ENCODE measurements at places on chromosomes 12 and 14.

- no peak overlapping the region for H3K4me3 ChIP-seq
- H3K27ac ChIP-seq, result no peak overlapping the region
- DNase-seq, result no peak
- H3K4me1 ChIP-seq, result no peaks in the 10 kb centered on the region
- no peaks in the 10 kb centered on the region for H3K27me3 ChIP-seq
Observed at GRCh38 chr12:25455696-25456095, 97.4 kb downstream of the LMNTD1 start.

DNA sequence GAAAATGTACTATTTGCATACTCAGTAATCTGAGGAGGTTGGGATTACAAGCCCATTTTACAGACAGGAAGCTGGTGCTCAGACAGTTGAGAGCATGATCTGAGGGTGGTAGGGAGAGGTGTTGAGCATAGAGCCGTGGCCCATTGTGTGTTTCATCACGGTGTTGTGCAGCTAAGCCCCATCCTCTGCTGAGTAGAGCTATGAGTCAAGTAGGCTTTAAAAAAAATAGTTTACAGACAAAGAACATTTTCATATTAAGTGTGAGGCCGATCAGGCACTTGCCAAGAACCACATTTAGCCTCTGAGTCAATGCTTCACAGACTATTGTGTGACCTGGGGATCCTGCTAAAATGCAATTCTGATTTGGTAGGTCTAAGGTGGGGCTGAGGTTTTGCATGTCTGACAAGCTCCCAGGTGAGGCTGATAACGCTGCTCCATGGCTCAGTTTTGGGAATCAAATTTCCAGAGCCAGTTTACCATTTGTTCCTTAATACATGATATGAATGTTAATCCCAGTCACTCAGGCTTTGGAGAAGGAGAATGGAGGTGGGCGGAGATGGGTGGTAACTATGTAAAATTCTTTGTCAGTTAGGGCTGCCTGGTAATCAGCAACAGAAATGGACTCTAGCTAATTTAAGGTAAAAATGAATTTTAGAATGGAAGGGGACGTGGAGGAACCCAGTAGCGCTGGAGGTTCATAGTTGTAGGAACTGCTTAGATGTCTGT lies 22.2 kb downstream of the ZNF664 start:
- DNase-seq, result no peak
- H3K4me1 ChIP-seq, result peaks cover 23% of the 10 kb centered on the region
- H3K27ac ChIP-seq, result no peak overlapping the region

DNA sequence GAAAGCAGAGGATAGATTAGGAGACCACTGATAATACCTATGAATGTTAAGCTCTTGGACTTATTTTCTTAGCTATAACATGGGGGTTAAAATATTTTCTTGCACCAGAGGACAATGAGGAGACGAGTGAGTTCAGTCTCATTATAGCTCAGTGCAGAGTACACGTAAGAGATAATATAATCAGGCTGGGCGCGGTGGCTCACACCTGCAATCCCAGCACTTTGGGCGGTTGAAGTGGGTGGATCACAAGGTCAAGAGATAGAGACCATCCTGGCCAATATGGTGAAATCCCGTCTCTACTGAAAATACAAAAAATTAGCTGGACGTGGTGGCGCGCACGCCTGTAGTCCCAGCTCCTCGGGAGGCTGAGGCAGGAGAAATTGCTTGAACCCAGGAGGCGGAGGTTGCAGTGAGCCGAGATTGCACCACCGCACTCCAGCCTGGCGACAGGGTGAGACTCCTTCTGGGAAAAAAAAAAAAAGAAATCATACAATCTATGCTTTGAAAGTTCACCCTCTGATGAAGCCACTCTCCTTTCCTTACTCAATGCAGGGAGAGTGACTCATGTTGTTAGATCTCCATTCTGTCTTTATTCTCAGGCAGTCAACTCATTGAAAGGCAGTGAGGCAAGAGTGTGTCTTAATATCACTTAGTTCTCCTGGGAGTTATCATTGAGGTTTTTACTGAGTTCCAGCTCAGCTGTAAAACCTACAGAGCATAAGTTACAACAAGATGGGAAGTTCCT lies 134.2 kb downstream of the SYNE2 start:
- no peaks in the 10 kb centered on the region for H3K4me1 ChIP-seq
- no peaks in the 10 kb centered on the region for H3K27me3 ChIP-seq
- DNase-seq, result no peak
- no peak overlapping the region for H3K4me3 ChIP-seq
- H3K36me3 ChIP-seq, result no peaks in the 10 kb centered on the region

- no peak overlapping the region for H3K27ac ChIP-seq
- peak; percentile 16 for DNase-seq
- H3K27me3 ChIP-seq, result no peaks in the 10 kb centered on the region
- H3K4me1 ChIP-seq, result no peaks in the 10 kb centered on the region
Observed at GRCh38 chr12:67220065-67220464, 49.1 kb upstream of the CAND1 start.

- H3K4me1 ChIP-seq, result peaks cover 52% of the 10 kb centered on the region
- DNase-seq, result peak; percentile 80
- H3K4me3 ChIP-seq, result no peak overlapping the region
- H3K27ac ChIP-seq, result peak overlapping the region; percentile 65
- no peaks in the 10 kb centered on the region for H3K27me3 ChIP-seq
Observed at GRCh38 chr12:104669089-104669721, 212.5 kb downstream of the CHST11 start.

- no peaks in the 10 kb centered on the region for H3K27me3 ChIP-seq
- no peak for DNase-seq
- H3K36me3 ChIP-seq, result no peaks in the 10 kb centered on the region
- H3K27ac ChIP-seq, result no peak overlapping the region
Observed at GRCh38 chr14:94180655-94181271, 6.6 kb downstream of the PPP4R4 start.

DNA sequence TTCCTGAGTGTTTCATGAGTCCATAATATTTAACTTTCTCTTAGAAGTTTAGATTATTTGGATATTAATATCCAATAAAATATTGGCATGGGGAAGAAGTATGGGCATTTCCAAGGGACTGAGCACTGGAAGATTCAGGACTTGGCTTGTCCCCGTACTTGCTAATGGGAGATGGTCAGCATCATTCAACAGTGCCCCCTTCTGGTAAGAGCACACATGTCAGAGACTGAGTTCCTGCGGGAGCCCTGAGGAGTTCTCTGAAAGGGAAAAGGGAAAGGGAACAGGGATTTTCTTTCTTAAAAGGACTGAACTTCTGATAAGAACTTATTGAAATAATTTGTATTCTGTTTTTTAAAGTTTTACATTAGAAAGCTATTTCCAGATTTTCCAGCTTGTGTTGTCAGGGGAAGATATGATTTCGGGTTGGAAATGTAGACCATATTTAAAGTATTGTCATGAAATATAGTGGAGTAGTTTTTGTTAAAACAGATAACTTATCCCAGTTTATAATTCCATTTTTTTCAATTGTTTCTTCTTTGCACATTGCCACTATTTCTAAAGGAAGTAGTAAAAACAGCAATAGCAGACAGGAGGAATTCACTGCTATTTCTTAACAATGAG lies 59.8 kb upstream of the C12orf71 start:
- DNase-seq, result peak; percentile 49
- no peaks in the 10 kb centered on the region for H3K36me3 ChIP-seq

DNA sequence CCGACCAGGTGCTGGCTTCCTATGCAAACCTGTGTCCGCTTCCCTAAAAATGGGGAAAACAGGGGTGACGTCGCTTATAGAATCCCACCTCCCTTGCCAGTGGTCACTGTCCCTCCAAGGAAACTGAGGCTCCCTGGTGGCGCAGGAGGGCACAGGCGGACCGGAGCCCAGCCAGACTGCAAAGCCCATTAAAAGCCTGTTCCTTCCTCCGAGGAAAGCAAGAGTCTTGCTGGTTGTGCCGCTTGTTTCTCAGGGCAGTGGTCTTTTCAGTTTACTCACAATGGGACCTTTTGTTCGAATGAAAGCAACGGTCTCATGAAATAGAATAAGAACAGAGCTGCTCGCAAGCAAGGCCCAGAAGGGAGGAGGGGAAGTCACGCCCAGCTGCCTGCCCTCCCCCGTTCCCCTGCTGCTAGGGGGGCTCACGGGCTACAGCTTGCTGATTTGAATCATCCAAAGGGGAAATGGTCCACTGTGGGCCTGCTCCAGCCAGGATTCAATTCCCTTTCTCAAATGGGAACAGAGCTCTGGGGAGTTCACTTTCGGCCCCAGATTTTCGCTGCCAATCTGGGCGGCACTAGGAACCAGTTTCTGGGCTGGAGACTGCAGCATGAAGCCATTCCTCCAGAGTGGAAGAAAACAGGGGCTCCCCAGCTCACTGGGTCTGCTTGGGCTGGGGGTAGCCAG lies 4.6 kb upstream of the SELPLG start:
- no peak overlapping the region for H3K4me3 ChIP-seq
- peaks cover 7% of the 10 kb centered on the region for H3K4me1 ChIP-seq
- H3K27ac ChIP-seq, result no peak overlapping the region
- no peak for DNase-seq

GRCh38 chr12:70043490-70044138 lies 199.6 kb upstream of the CNOT2 start:
- no peaks in the 10 kb centered on the region for H3K4me1 ChIP-seq
- H3K4me3 ChIP-seq, result no peak overlapping the region
- no peak overlapping the region for H3K27ac ChIP-seq
- H3K27me3 ChIP-seq, result no peaks in the 10 kb centered on the region
- no peaks in the 10 kb centered on the region for H3K36me3 ChIP-seq
- DNase-seq, result no peak

GRCh38 chr12:95446506-95446900 lies 27.4 kb upstream of the METAP2 start:
- DNase-seq, result peak; percentile 10
- H3K27me3 ChIP-seq, result no peaks in the 10 kb centered on the region
- H3K36me3 ChIP-seq, result no peaks in the 10 kb centered on the region
- H3K27ac ChIP-seq, result no peak overlapping the region

DNA sequence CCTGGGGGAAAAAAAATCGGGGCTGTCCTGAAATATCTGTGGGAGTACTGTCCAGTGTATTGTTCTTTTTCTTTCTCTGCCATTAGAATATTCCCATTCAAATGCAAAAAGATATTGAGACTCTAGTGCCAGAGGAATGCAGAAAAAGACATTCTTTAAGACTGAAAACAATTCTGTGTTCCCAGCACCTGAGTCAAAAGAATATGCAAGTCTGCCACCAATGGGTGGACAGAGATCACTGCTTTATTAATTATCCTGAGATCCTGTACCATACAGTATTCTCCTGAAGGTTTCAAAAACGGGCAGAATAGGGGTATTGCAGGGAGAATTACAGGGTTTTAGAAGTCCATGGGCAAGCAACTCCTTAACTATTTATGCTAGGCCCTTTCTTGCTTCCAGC lies 361.8 kb downstream of the C12orf50 start:
- H3K27me3 ChIP-seq, result no peaks in the 10 kb centered on the region
- H3K4me3 ChIP-seq, result no peak overlapping the region
- no peak for DNase-seq
- H3K27ac ChIP-seq, result no peak overlapping the region
- no peaks in the 10 kb centered on the region for H3K36me3 ChIP-seq

DNA sequence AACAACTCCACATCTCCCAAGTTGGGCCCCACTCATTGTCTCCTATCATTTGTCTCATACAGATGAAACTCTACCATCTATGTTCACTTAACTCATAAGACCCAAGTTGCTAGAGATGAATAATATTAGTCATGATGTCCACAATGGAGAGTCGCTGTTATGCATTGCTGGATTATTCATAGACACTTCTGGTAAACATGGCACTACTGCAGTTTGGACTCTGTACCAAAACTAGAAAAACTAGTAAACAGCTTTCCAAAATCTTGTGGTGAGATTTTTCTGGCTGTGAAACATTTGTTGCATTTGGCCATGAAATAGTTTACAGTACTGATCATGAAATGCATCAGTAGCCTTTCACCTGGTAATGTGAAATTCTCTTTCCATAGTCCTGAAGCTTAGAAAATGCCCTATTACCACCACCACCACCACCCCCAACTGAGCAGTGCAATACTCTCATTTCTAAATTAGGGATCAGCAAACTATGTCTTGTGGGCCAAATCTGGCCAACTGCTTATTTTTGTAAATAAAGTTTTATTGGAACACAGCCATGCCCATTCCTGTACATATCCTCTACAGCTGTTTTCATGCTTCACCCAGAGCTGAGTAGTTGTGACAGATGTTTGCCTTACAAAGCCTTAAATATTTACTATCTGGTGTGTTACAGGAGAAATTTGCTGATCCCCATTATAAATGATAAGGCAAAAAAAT lies 236.5 kb downstream of the DPF3 start:
- H3K27me3 ChIP-seq, result no peaks in the 10 kb centered on the region
- H3K36me3 ChIP-seq, result no peaks in the 10 kb centered on the region
- DNase-seq, result no peak
- H3K4me1 ChIP-seq, result no peaks in the 10 kb centered on the region
- H3K27ac ChIP-seq, result no peak overlapping the region

DNA sequence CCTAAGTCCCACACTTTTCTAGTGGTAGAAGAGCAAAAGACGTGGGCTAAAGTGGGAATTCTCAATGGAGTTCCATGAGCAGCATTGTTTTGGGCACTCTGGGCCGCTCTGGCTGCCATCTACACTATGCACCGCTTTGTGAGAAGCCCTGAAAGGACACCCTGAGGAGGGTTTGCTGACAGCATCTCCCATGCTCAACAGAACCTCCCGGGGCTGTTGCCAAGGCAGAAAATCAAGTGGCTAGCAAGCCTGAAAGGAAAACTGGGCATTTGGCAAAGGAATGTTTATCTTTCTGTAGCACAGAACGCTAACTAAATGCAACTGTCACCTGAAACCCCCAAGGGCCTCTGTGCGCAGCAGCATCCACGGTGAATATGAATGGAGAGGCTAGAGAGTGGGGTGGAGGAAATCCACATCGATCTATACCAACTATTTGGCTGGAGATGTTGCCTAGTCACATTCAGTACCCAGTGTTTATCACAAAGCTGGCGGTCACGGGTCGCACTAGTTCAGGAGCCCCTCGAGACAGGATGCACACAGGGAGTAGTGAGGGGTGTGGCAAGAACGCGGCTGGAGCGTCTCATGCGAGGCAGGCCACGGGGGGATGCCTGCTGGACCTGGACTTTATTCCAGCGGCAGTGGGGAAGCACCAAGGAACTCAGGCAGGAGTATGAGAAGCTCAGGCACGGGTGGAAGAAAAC lies 14.2 kb downstream of the APPL2 start:
- H3K27ac ChIP-seq, result no peak overlapping the region
- no peaks in the 10 kb centered on the region for H3K4me1 ChIP-seq
- no peaks in the 10 kb centered on the region for H3K27me3 ChIP-seq
- DNase-seq, result no peak
- peaks cover 6% of the 10 kb centered on the region for H3K36me3 ChIP-seq
